ENCODE measurements at places on chromosomes 5 and 9.
A peak's percentile ranks its signal among the peaks of the same experiment; 100 is the strongest.

DNA sequence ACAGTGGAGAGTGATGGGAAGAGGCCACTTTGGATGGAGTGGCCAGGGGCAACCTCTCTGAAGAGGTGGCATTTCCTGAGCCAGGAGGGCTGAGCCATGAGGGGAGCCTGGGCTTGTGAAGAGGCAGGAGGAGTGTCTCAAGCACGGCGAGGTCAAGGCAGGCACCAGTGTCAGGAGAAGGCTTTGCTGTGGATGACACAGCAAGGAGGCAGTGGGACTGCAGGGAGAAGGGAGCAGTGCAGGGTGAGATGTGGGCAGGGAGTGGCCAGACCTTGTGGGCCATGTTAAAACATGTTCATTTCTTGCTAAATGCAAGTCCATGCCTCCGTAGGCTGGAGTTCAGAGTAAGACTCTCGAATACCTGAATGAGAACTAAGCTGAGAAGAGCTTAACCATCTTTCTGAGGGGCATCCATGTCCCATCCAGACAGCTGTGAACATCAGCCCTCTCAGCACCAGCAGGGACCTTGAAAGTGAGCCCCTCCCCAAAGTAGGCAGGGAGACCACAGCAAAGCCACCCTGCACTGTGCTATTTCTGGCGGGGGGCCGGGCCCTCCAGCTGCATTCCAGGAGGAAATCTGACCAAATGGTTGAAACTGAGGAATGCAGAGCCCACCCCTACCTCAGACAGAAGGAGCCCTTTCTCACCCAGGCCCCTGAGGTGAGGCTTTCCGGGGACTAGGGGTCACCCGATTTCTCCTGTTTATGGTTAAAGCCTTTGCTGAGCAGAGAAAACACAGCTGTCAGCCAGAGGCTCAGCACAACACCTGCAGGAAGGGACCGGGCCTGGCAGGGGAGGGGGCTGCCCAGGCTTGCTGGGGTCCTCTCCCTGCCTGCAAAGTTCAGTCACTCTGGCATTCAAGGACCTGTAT lies 16.1 kb upstream of the ARSI start:
- DNase-seq, result no peak

GRCh38 chr9:112094948-112095681 lies 80.0 kb downstream of the SUSD1 start:
- DNase-seq, result no peak

DNA sequence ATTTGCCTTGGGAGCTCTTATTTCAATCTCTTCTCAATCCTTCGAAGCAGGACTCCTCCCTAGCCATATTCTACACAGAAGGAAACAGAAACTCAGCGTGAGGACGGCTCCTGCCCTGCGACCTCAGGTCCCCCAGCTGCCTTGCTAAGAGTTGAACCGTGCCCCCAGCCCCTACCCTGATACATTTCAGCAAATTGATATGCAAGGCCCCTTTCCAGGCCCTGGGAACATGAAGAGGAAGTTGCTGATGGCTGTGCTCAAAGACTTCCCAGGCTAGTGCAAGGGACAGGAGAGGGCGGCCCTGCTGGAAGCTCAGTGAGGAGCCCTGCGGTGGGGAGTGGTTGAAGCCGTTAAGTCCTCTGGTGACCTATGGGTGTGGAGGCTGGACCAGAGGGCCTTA lies 41.5 kb downstream of the BOD1 start:
- no peak for DNase-seq

DNA sequence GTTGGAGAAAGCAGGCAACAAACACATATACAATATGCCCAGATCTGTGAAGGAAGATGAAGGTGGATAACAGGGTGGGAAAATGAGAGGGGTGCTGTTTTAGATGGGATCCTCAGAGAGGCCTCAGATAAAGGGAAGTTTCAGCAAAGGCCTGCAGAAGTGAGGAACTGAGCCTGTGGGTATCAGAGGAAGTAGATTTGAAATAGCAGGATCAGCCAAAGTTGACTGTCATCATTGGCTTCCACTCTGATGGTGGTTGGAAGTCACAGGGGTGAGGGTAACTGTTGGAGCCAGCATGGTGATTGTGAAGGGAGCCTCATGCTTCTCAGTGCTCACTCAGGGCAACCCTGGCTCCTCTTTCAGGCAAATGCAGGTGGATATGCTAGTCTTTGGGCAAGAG lies 607.2 kb upstream of the CLINT1 start:
- no peak for DNase-seq

DNA sequence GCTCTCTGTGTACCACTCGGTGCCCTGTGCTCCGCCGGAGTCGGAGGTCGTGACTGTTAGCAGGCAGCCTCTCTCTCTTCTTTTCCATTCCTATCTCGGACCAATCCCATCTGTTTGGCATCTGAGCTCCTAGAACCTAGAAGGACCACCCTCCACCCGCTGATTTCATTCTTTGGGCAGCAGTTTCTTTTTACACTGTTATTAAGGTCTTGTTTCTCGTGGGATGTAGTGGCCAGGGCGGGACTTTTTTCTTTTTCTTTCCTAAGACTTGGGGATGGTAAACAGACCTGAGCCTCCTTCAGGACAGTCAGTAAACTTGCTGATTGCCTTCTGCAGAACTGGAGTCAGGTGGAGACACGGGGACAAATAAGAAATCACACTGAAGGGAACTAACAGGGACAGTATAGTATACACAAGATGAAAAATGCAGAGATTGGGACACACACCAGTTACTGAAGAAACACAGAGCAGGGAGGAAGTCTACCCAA lies 500 bp downstream of the URM1 start:
- no peak for DNase-seq

GRCh38 chr5:33008751-33009418 lies 297.8 kb downstream of the NPR3 start:
- DNase-seq, result peak; percentile 39

- no peak for DNase-seq
Observed at GRCh38 chr9:130461218-130461630, 16.5 kb downstream of the ASS1 start.

DNA sequence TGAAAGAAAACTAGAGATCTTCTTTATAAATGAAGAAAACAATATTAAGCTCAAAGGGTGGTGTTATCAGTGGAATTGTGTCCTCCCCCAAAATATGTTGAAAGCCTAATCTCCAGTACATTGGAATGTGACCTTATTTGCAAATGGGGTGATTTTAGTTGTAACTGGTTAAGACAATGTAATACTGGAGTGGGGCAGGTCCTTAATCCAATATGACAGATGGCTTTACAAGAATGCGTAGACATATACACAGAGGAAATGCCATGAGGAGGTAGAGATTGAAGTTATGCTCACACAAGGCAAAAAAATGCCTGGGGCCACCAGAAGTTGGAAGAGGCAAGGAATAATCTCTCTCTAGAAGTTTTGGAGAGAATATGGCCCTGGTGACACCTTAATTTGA lies 13.7 kb upstream of the TRIM32 start:
- DNase-seq, result no peak

GRCh38 chr5:159096924-159097783 lies 2.6 kb downstream of the EBF1 start:
- no peak for DNase-seq

DNA sequence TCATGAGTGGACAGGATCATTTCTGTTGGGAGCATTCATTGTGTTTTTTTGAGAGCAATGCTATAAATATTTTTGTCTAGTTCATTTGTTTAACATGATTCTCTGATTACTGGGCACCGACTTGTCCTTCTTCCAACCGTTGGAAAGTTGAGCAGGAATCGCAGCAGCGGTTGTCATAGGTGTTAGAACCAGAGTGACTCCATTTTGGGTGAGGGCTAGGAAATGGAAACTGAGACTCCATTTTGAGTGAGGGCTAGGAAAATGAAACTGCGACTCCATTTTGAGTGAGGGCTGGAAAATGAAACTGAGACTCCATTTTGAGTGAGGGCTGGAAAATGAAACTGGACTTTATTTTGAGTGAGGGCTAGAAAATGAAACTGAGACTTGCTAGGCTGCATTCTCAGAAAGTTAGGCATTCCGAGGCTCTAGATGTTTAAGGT lies 100.6 kb downstream of the ICE1 start:
- DNase-seq, result no peak

- DNase-seq, result no peak
Observed at GRCh38 chr9:97506787-97507186, 5.3 kb downstream of the TMOD1 start.

DNA sequence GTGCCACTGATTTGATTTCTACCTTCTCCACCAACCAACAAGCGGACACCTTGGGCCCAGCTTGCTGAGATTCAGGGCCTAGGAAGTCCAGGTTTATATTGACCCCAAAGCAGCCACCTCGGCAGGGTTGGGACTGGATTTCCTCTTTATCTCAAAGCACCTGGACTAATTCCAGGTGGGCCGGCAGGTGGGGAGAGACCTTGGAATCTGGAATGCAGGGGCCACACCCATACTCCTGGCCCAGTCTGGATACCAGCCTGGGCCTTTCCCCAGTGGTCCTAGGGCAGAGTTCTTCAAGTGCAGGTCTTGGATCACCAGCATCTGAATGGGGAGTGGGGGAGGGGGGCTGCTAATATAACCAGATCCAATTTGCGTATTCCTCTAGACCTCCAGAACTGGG lies 93.1 kb downstream of the PCDH1 start:
- no peak for DNase-seq

- no peak for DNase-seq
Observed at GRCh38 chr5:133665571-133665970, 53.2 kb upstream of the FSTL4 start.

- DNase-seq, result no peak
Observed at GRCh38 chr5:12419075-12419474, 514.8 kb upstream of the CTNND2 start.

DNA sequence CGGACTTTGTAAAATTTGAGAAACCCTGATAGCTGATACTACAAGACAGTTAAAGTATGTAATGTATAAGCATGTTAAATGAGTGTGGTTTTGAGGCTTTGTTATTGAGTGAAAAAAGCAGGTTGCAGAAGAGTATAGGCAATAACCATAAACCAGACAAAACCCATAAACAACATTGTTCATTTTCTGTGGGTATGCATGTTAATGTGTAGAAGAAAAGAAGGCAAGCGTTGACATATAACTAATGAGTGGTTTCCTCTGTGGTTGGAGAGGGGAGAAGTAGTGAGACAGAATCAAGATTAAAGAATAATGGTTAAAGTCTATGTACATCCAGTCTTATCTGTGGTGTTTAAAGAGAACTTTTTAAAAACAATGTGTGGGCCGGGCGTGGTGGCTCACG lies 26.2 kb downstream of the RAD23B start:
- no peak for DNase-seq

- no peak for DNase-seq
Observed at GRCh38 chr9:72464857-72465592, 56.4 kb upstream of the TMC1 start.

GRCh38 chr5:138755084-138755748 lies 2.0 kb downstream of the CTNNA1 start:
- no peak for DNase-seq

- peak; percentile 9 for DNase-seq
Observed at GRCh38 chr5:50751064-50751657, 84.7 kb downstream of the PARP8 start.

GRCh38 chr5:58838729-58839128 lies 255.9 kb downstream of the RAB3C start:
- no peak for DNase-seq

DNA sequence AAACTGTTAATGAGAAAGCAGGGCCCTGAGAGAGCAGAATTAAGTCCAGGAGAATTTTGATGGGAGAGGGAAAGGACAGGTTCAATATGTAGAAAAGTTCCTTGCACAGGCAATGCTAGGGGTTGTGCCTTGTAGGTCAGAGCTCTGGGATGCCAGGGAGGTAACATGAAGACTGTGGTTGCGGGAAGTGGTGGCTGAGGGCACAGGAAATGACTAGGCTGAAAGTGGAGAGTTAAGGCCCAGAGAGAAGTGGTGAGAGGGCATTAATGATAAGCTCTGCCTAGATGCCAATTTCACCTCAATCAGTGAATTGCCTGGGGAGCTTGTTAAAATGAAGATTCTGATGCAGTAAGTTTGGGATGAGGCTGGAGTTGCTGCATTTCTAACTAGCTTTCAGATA lies 31.5 kb upstream of the PPP3R2 start:
- DNase-seq, result no peak

GRCh38 chr5:138905541-138905940 lies 30.4 kb upstream of the LRRTM2 start:
- no peak for DNase-seq

- no peak for DNase-seq
Observed at GRCh38 chr5:102811972-102812371, 56.9 kb downstream of the PAM start.

- DNase-seq, result no peak
Observed at GRCh38 chr5:132907161-132907560, 33.7 kb downstream of the LEAP2 start.

DNA sequence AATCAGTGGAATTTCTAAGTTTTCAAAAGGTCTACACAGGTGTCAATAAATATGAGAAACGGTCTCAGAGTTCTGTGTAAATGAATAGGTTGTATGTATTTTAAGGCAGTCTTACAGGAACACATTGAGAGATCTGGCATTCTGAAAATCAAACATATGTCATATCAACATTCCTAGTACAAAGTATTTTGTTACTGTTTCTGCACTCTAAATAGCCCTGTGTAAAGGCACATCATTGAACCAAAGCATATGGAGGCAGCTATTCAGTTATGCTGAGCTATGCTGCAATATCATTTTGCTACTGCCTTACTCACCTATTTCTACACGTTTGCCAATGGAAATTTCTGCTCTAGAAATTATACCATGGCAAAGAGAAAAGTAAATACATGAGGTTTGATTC lies 379.1 kb downstream of the KIAA0825 start:
- DNase-seq, result no peak

DNA sequence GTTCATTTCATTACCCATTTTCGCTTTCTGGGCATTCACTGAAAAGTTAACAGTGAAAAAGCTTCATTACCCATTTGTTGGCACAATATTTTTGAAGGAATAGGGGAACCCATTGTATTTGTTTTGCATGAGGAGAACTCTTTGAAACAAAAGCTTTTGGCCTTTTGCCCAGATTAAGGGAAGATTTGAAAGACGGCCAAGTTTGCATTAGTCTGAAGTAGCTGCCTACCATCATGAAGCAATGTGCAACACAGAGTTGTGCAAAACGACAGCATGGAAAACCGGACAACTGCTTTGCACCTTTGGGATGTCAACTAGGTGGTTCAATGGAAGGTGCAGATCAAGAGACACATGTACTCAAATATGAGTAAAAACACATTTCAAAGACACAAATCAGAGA lies 84.9 kb downstream of the TRPM3 start:
- no peak for DNase-seq

GRCh38 chr5:44603496-44604272 lies 205.1 kb upstream of the MRPS30 start:
- peak; percentile 54 for DNase-seq

DNA sequence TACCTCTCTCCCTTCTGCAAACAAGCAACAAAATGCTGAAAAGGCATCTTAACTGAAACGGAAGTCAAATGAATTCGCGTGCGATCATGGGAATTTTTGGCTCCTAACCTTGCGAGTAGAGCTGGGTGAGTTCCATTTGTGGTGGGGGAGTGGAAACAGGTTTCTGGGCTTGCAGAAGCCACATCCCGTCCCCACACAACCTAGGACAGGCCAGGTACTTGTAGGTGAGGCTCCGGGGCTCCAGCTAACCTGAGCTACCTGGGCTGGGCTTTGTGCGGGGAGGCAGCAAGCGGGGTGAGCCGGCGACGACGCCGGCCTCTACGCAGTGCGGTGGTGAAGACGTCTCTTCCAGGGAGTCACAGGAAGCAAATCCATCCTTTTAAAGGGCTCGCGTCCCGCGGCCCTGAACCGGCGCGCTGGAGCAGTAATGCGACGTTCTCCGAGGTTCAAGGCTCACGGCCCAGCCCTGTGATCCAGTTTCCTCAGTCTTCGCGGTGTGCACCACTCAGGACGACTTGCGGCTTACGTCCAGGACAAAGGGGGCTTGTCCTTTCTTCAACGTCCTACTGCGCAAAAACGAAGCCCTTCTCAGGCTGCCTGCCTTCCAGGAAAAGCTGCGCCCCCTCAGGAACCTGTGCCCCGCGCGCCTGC lies 567 bp upstream of the SPIN1 start:
- no peak for DNase-seq
